Cortex of kidney (tissue), 1 donor: ENCODE measurements at places on chromosomes 4 and X.

DNA sequence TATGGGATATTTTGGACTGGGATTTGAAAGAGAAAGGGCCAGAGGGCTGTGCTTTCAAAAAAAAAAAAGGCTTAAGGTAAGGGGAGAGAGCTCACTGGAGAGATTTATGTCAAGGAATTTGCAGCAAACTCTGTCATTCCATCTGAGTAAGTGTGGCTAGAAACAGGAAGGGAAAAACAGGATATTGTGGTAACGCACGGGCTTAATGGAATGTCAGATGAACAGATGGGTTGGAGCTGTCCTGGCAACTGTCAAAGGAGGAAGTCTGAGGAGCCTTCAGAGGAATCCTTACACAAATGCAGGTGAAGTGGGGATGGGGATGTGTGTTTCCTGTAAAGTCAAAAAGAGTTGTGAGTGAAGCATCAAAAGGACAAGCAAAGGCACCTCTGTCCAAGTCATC is 15.1 kb upstream of the NKX3-2 start:
- no peak for DNase-seq

DNA sequence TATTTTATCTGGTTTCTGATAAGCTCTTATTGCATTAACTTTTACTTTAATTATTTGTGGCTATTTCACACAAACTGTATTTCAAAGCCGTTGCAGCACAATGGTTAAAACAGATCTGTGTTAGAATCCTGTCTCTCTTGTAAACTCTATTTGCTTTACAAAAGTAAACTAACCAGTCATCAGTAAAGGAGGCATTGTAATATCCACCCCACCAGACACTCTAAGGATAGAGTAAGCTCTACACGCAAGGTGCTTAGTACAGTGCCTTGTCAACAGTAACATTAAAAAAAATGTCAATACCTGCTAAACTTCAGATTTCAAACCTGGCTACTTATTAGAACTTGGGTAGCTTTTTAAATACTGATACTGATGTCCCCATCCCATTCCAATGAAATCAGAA is 228.4 kb downstream of the RCHY1 start:
- DNase-seq, result no peak

DNA sequence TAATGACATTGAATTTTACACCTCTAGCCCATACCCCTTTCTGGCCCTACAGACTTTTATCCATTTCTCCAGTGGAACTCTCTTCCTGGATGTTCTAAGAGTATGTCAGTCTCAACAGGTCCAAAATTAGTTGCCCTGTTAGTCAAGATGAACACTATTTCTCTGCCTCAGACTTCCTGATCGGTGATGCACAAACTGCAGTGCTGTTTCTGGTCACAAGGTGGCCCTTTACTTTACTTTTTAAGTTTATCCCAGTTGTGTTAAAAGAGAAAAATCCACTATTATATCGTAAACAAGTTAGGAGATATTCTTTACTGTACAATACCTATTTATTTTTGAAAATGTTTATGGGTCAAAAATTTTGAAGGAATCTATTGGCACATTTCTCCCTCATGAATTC is 13.1 kb downstream of the TCEAL7 start:
- no peak for DNase-seq

DNA sequence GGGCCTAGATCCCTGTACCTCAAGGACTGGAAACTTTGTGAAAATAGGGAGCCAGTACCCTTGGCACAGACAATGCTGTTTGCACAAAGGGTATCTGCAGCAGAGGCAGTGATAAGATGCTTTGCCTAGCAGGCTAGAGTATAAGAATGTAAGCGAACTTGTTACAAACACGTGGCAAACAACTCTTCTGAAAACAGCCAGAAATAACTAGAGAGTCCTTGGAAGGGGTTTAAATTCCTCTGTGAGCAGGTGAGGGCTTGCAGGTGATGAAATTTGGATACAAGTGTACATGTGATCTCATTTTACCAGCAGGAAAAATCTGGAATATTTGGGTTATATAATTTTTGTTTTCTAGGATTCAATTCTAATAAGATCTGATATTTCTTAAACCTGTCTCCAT is 18.6 kb upstream of the ACSL4 start:
- DNase-seq, result no peak

DNA sequence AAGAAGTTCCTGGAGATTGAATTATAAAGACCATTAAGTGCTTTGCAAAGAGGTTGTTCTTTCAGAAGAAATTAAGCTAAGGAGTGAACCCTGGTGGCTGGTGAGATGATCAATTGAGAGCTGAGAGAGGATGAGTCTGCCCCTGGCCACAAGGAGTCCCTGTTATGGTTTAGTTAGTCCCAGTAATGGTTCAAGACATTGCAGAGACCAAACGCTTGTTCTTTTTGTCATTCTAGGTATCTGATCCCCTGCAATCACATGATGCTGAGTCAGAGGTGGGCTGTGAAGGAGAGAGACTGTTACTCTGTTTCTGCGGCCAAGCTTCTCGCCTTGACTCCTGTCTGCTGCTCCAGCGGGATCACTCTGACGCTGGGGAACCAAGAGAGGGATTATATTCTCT is 114.5 kb downstream of the GATB start:
- no peak for DNase-seq

GRCh38 chrX:8897259-8897658 is 96.1 kb upstream of the FAM9A start:
- DNase-seq, result no peak

GRCh38 chr4:112341033-112341432 is 43.9 kb downstream of the ALPK1 start:
- no peak for DNase-seq

GRCh38 chr4:153619811-153620210 is 64.3 kb upstream of the TLR2 start:
- DNase-seq, result no peak

DNA sequence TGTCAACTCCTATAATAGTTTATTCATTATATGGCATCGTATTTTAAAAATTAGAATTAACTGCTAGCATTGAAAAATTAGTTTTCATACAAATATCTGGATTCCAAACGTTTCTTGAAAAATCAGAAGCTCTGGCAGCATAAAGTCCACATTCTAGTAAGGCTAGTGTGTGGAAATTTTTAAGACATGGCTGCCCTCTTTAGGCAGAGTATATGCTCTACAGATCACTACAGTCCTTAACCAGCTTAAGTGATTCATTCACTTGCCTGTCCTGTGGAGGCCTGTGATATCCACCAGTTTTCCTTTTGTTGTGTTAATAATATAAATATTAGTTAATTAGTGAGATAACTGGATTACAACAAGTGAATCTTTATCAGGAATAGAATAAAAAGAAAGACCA is 287.2 kb downstream of the OPHN1 start:
- no peak for DNase-seq

DNA sequence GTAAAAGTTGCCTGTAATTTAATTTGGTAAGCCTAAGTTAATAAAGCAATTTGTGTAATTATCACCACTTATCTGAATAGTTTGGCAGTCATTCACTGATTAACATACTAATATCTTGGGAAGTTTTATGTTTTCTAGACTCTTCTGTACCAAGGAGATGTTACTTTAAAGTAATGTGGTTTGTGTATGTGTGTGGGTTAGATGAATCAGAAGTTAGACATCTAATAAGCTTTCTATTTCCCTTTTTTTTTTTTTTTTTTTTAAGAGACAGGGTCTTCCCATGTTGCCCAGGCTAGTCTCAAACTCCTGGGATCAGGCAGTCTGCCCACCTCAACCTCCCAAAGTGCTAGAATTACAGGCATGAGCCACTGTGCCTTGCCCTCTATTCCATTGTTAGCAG is 5.3 kb downstream of the SLAIN2 start:
- no peak for DNase-seq

- no peak for DNase-seq
Measured at GRCh38 chrX:30863974-30864373, 25.1 kb downstream of the TAB3 start.

DNA sequence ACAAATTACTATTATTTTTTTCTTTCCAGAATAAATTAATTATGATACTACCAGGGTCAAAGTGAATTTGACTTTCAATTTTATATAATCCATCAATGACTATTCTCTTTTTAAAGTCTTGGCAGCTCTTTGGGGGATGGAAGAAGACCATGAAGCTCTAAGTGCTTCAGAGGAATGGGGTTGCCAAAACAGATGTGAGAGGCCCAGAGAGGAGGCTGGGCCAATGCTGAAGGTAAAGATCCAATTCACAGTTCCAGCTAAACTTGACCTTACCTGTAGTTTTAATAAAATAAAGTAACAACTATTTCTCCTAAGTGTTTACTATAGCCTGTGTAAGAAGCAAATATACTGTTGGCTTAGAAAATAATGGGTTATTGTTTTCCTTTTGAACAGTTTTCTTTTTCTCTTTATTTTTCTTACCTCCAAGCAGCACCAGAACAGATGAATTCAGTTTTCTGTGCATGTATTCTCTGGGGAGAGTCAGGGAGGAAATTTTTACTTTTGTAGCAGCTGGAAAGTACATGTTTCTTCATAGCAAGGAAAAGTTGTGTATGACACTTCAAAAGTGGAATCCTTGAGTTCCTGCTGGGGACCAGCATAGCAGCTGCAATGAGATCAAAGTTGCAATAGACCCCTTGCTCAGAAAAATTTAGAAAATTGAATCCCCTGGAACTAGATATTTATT is 104.9 kb downstream of the CEP44 start:
- DNase-seq, result no peak

DNA sequence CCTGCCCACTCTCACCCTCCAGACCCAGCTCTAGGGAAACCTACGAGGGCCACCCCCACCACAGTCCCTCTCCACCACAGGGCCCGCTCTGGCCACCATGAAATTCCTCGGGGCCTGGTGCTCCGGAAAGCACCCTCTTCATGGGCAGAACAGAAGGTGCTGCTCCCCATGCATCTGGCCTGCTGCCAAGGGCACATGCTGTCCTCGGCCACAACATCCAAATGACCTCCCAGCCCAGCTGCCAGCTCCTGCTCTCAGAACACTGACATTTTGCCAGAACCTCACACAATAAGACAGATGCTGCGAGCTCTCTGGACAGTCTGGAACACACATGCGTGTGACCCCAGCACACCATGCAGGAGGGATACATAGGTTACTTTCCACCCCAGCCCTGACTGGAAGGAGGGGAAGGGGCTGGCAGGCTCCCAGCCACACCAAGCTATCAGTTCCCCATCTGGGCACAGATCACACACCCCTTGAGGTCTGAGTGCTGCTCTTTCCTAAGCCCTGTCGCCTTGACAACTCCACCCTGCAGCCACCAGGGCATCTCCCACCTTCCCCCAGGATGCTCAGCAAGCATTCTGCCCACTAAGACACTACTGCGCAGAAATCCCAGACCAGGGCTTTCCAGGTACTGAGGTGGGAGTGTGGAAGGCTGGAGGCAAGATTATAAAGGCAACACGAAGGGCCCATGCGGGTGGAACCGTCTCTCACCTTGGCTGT is 5.8 kb downstream of the CCNQ start:
- no peak for DNase-seq

DNA sequence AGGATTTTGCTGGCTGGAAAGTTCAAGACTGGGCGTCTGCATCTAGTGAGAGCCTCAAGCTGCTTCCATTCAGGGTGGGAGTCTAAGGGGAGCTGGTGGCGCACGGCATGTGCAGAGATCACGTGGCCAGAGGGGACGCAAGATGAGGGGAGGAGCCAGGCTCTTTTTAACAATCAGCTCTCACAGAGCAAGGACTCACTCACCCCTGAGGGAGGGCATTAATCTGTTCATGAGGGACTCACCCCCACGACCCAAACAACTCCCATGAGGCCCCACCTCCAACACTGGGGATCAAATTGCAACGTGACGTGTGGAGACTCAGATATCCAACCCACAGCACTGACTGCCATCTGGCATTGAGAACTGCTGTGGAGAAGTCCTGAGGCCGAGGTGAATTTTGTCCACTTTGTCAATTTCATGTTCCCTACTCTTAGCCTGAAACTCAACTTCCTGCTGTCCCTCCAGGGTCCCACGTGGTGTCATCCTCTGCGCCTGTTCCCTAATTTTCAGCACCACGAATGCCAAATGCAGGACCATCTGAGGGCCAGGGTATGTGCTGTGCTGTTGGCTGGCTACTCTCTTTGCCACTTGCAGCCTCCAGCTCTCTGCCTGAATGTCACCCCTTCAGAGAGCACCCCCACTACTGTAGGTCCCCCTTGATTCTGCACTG is 5.6 kb downstream of the ZFP92 start:
- DNase-seq, result no peak

DNA sequence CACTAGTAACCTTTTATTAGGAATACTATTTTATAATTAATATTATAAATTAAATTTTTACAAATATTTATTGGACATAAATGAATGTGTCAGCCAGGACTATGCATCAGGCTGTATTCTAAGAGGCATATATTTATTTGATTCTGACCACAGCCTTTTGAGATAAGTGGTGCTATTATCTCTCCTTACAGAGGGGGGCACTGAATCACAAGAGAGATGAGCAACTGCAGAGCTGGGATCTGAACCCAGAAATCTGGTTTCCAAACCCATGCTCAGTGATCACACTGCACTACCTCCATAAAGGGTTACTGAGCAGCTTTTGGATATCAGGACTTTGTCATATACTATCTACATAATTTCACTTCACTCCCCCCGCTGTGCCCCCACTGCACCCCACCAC is 322.0 kb downstream of the TMA16 start:
- no peak for DNase-seq

- DNase-seq, result no peak
Measured at GRCh38 chr4:181350615-181351415, 892.4 kb upstream of the TENM3 start.

DNA sequence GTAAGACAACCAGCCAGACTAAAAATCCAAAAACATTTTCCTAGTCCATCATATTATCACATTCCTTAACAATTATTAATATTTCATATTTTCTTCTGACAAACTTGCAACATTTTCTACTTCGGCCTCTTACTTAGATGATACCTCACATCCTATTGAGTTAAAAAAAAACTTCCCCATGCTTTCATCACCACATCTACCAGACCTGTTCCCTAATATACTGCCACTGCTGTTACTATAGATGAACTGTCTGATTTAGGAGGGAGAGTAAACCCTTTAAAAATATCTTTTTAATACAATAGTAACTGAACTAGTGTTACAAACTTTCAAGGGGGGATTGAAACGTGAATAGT is 1.5 kb downstream of the FAM200B start:
- DNase-seq, result no peak

GRCh38 chr4:105978684-105979296 is 83.5 kb downstream of the NPNT start:
- no peak for DNase-seq

- DNase-seq, result no peak
Measured at GRCh38 chr4:99490286-99490685, 20.5 kb upstream of the C4orf17 start.
